NCI-H510A treated with DMSO at 0.1 percent for 48 hours (cell line): ENCODE measurements at places on chromosomes 7 and 10.

- DNase-seq: no peak
Measured at GRCh38 chr7:94348142-94348541, 46.6 kb upstream of the COL1A2 start.

- DNase-seq: no peak
Measured at GRCh38 chr10:55329796-55330195, 528.8 kb upstream of the PCDH15 start.

- DNase-seq: no peak
Measured at GRCh38 chr7:128755819-128756476, 16.8 kb downstream of the CALU start.

- DNase-seq: no peak
Measured at GRCh38 chr7:18806177-18806576, 310.6 kb downstream of the HDAC9 start.

- DNase-seq: no peak
Measured at GRCh38 chr10:49363309-49364031, 32.4 kb downstream of the DRGX start.

- no peak for DNase-seq
Measured at GRCh38 chr7:101545441-101546190, 83.5 kb downstream of the MYL10 start.

GRCh38 chr7:22413211-22413610, 56.3 kb upstream of the RAPGEF5 start:
- no peak for DNase-seq

GRCh38 chr7:131159961-131160361, 167.7 kb upstream of the MKLN1 start:
- DNase-seq: no peak

- DNase-seq: no peak
Measured at GRCh38 chr7:15313361-15313760, 248.5 kb downstream of the AGMO start.

- DNase-seq: peak; percentile 84
Measured at GRCh38 chr10:71270301-71271220, 48.5 kb upstream of the SLC29A3 start.

GRCh38 chr10:6659451-6659850, 79.4 kb upstream of the PRKCQ start:
- no peak for DNase-seq

- DNase-seq: peak; percentile 56
Measured at GRCh38 chr7:2483494-2483893, 7.3 kb upstream of the GRIFIN start.
